ENCODE measurements at places on chromosomes 12 and 14.

DNA sequence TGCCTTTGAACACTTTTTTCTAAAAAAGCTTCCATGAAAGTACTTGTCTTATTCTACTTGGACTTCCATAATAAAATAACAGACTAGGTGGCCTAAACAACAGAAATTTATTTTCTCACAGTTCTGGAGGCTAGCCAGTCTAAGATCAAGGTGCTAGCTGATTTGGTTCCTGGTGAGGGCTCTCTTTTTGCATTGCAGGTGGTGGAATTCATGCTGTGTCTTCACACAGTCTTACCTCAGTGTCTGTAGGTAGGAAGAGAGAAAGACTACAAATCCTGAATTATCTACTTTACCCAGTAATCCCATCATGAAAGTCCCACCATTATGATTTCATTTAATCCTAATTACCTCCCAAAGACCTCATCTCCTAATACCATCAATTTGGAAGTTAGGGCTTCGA, 356.0 kb downstream of the NAV3 start:
- no peak for DNase-seq

GRCh38 chr14:80055226-80055625, 156.1 kb downstream of the DIO2 start:
- DNase-seq = no peak

DNA sequence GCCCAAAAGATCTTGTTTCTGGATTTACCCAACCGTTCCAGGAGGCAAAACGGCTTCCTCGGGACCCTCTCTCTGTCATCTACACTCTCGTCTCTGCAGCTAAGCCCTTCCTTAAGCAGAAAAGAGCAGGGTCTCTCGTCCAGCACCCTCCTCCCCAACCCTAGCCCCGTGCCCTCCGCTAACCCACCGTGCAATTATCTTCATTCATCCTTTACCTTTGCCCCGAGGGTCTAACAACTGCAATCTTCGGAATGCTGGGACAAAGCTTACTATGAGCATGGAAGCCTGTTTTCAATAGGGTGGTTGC, 276 bp upstream of the BMAL2 start:
- no peak for DNase-seq

DNA sequence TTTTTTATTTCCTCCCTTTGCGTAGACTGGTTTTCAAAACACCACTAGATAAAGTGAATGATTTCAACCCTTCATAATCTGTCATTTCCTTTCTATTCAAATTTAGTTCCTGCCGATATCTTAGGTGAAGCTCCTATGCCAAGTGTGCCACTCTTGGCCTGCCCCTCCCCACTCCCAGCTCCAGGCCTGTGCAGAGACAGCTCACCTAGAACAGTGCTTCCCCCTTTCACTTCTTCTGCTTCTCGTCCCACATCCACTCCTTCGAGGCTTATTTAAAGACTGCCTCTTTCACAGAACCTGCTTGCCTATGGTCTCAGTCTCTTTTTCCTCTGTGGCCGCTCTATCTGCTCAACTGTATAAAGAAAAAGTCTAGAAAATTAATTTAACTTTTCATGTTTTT, 473.8 kb downstream of the RAD51B start:
- DNase-seq = no peak

DNA sequence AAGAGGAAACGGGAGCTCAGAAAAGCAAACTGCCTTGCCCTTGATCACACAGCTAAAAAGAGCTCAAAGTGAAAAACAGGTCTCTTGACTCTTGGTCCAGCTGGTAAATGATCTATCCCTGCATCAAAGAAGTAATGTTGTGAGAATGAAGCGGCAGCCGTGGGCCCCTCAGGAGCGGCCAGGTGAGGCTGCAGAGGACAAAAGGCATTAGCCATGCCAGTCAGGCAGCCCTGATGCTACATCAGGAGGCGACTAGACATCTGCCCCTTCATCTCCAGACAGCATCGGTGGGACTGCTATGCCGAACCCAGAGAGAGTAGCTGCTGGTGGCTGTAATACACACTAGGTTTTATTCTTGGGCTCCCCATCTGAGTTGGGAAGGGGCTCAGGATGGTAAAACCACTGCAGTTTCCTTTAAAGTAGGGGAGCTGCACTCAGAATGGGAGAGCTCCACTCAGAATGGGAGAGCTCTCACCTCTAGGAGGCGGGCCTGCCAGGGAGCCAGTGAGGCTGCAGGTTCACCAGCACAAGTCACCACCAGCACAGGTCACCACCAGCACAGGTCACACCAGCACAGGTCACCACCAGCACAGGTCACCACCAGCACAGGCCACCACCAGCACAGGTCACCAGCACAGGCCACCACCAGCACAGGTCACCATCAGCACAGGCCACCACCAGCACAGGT, 120.1 kb downstream of the TSPAN9 start:
- no peak for DNase-seq

DNA sequence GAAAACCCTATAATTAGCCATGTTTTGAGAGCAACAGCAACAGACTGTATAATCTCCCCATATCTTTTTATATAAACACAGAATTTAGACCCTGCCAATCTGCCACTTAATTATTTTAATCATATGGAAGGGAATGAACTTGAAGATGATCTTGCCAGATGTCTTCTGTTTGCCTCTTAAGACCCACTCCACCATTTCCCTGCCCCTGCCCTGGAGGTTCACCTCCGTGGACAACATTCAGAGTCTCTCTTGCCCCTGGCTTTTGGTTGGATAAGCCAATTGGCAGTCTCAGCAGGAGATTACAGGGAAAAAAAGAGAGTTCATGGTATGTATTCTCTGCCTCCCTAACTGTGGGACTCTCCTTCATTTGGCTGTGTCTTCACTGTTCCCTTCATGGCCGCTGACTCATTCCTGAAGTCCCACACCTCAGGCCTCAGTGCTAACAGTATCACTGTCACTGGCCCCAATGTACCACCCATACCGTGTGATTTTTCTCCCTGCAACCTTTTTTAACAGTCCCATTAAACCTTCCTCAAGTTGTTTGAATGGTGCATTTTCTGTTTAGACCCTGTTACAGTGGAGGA, 184.8 kb downstream of the PIK3C2G start:
- DNase-seq = no peak

DNA sequence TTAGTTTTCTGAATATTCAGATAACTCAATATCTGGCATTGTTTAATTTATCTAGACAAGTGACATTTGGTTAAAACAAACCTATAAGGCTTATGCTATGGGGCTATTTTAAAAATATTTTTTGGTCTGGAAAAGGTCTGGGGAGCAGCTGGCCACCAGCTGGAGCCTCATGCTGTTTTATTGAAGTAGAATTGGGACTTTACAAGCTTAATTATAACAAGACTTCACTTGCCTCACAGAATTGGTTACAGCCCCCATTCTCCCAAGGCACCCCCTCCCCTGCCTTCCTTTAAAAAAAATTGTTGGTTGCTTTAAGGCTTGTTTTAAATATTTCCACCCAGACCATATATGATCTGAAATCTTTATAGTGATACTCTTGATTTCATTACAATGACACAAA, 453.9 kb downstream of the ADAMTS20 start:
- no peak for DNase-seq

GRCh38 chr12:51505360-51506105, 80.9 kb downstream of the SLC4A8 start:
- no peak for DNase-seq

DNA sequence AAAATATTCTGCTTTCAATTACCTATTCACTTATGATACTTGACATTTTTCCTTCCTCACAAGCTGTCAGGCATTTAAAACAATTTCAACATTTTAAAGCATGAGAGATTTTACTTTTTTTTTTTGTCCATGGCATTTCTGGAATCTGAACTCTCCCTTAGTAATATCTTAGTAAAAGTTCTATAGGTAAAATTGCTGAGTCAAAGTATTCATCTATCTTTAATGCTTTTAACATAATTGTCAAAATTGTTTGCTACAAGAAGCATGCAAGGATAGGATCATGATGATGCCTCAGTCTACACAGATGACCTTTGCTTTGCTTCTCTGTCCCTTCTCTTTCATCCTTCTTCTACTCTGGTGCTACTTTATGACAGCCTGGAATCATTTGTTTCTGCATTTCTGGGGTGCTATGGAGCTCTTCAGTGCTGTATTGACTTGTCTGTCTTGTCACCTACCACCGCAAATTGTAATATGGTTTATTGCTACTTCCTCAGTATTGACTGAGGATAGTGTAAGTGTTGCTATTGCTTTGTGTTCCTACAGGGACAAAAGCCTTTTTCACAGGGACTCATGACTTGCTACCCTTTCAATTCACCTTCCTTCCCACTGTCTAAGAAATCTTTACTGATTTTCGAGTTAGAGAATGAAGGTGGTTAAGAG, 589.8 kb upstream of the ATP2B1 start:
- no peak for DNase-seq

DNA sequence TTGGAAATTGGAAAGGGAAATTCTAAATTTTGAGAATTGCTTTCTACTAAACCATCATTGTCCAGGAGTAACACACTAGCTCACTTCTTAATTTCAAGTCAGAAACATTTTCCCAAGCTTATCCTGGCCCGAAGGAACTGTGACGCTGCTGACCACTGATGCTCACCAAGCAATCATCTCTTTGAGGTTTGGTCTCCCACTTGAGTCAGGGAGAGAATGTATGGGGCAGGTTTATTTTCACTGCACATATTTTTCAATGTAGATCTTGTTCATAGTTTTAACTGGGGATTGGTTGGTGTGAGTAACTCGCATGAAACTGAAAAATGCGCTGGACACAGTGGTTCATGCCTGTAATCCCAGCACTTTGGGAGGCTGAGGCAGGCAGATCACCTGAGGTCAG, 12.9 kb upstream of the RNASE10 start:
- no peak for DNase-seq

DNA sequence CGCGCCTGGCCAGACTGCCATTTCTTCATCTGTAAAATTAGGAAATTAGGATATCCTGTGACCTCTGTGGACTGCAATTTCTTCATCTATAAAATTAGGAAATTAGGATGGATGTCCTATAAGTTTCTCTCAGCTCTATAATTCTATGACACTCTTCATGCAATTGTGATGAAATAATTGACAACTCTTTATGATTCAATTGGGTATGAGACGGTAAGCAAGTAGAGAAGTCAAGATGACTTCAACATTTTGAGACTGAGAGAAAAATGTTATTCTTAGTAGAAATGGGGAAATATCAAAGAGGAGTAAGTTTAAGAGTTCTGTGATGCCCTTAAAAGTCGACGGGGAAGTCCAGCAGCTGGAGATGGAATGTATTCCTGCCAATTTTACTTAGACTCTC, 12.0 kb downstream of the KIAA0586 start:
- DNase-seq = no peak

All from NAMALWA (cell line).